CD4-positive, alpha-beta memory T cell (primary cell): ENCODE measurements at places on chromosomes 5 and 9.

DNA sequence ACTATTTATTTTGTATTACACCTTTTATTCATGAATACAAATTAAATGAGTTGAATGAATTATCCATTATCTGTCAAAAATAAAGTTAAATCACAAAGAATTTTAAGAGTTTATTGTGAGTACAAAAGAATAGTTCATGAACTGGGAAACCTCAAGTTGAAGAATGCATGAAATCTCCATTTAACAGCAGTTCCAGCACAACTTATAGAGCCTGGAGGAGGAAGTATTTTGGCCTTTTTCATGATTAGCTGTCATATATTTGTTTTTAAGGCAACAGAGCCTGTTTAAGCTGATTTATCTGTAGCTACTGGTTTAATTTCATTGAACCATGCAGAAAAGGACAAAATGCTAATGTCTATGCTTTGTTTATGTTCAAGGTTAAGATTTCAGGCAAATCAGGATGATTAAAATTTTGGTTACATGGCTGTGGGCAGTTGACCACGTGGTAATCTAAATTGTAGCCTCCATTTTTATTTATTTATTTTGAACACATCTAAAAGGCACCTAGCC, 12.2 kb downstream of the SPINK1 start:
- DNase-seq = no peak

GRCh38 chr5:54516051-54516655, 1.4 kb upstream of the SNX18 start:
- no peak for DNase-seq

DNA sequence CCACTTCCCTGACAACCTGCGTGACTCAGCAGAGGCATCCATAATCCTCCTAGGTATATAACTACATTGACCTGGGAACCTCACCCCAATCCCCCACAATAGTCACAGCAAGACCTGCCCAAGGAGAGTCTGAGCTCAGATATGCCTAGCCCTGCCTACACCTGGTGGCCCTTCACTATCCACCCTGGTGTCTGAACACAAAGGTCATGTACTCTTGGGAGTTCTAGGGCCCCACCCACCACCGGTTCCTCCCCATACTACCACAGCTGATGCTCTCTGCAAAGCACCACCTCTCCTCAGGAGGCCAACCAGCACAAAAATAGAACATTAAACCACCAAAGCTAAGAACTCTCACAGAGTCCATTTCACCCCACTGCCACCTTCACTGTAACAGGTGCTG, 34.8 kb upstream of the CARTPT start:
- DNase-seq = no peak

GRCh38 chr9:97505845-97506244, 4.4 kb downstream of the TMOD1 start:
- no peak for DNase-seq

- no peak for DNase-seq
These were observed 5.9 kb downstream of the PDLIM7 start for GRCh38 chr5:177491429-177491945.

GRCh38 chr5:42691413-42691937, 65.1 kb upstream of the CCDC152 start:
- no peak for DNase-seq
